ENCODE measurements at places on chromosomes 6 and 20.

- DNase-seq = no peak
Measured at GRCh38 chr6:25384234-25384633, 105.1 kb downstream of the CARMIL1 start.

DNA sequence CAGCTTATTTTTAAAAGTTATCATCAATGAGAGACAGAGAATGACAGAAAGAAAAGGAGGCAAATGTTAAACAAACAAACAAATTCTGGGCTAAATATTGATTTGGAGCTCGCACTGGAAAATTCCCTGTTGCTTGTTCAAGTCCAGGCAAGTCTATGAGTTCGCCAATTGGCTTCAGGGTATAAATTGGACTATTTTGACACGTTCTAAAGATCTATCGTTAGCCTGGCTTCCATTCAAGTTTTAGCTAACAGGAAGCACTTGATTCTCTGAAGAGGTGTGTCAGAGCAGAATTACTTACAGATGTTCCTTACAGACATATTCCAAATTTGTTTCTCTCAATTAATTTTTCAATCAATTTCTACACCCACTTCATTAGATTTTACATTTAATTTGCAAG is 15.8 kb upstream of the RFPL4B start:
- DNase-seq = peak; percentile 70

DNA sequence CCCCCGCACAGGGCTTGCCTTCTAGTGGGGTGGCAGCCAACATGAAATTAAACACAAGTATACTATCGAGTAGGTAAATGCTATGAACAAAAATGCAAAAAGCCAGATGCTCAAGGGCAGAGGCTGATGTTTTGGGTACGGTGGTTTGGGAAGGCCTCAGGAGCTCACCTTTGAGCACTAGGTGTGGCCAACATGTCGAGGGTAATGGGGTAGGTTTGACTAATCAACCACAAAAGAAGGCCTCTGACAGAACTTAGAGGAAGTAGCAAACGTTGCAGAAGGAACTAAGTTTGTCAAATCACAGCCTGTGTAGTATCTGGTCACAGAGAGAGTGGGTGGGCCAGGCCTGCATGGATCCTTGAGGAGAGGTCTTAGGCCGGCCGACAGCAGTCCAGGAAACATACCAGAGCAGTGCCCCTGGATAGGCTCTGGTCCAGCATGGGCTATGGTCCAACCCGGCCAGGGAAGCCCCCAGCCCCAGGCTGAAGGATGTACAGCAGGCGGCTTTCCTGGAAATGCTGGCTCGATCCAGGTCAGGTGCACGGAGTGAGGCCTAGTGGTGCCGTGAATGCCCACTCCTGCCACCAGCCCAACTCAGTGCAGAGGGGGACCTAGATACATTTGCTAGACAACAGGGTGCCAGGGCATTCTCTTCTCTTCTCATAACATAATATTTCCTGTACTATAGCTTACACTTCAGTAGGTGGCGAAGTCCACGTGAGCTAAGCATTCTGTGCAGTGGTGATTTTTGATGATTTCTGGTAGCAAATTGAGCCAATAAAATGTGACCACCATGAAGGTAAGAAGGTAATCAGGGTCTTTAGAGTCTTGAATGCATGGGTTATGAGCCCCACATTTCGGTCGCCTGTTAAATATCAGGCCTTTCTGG is 56.3 kb upstream of the CD93 start:
- DNase-seq = no peak

GRCh38 chr6:163712566-163712961 is 298.0 kb downstream of the QKI start:
- peak; percentile 24 for DNase-seq
